Stimulated activated CD8-positive, alpha-beta memory T cell treated with anti-CD3 and anti-CD28 coated beads, Interleukin-12 subunit alpha, Interleukin-12 subunit beta, amount 100 ng/mL, for 1 hour (primary cell): ENCODE measurements at places on chromosomes 13 and 19.

GRCh38 chr19:38336638-38337359, 1.2 kb downstream of the CATSPERG start:
- DNase-seq: peak; percentile 92

DNA sequence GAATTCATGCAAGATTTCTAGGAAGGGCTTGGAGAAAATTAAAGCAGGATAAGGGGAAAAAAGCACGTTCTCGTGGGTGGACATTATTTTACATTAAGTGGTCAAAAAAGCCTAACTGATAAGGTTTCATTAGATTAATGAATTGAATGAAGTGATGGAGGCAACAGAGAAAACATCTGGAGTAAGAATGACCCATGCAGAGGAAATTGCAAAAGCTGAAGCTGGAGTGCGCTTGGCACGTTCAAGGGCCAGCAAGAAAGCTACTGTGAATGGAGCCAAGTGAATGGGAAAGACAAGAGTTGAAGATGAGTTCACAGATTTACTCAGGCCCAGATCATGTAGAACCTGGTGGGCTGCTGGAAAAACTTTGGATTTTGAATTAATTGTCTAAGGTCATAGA, 777.9 kb downstream of the DACH1 start:
- DNase-seq: no peak

GRCh38 chr19:12655546-12655945, 11.0 kb downstream of the MAN2B1 start:
- no peak for DNase-seq

DNA sequence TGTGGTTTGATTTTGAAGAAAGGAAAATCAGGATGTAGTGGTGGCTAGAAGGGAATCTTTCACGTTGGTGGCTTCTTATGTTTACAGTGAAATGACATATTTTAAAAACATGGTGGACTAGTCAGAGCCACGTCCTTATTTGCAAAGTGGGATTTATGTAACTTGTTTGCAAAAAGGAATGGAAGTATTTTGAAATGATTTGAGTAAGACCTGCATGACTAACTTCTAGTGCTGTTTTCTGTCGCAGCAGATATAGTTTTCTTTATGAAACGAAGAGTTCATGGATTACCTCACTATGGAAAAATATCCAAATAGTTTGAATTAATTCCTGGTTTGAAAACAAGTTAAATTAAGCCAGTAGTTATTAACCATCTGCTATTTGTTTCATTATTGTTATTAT, 476.5 kb downstream of the MYO16 start:
- DNase-seq: no peak

GRCh38 chr13:110366733-110367132, 59.6 kb downstream of the COL4A2 start:
- no peak for DNase-seq

GRCh38 chr19:35696835-35697234, 7.5 kb upstream of the ZBTB32 start:
- no peak for DNase-seq

GRCh38 chr13:90740099-90740498, 607.4 kb upstream of the MIR17HG start:
- no peak for DNase-seq

- DNase-seq: peak; percentile 98
These were observed at the start of gene ZNF765 for GRCh38 chr19:53394974-53395839. Gene ZNF765 (plus strand): TSS chr19:53395149. CDS start chr19:53398016, 2,867 bp downstream.

- no peak for DNase-seq
These were observed 16.3 kb downstream of the ZNF714 start for GRCh38 chr19:21098291-21098690.

DNA sequence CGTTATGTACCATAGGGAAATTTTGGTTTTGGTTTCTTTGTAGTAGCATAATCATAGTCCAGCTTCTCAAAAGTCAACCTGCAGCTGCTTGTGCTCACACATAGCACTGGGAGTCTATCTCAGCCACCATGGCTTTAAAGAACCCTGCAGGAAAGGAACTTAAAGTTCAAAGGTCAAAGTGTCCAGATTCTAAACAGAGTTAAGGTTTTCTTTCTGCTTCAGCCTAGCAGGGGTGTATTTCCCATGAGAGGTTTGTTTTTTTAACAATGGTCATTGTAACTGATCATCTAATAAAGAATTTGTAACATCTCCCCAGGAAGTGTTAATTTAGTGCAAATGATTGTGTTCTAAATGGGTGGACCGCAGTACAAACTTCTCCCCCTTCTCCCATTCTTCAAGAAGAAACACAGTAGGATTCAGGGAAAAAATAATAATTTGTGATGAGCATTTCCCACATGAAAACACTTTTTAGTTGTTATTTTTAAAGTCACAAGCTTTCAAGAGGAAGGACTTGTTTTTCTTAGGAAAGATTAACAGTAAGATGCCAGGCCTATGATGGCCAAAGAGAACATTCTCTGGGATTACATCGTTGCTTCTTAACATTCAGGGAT, 168.0 kb downstream of the EFNB2 start:
- DNase-seq: no peak

- no peak for DNase-seq
These were observed 394.3 kb upstream of the HTR2A start for GRCh38 chr13:47291107-47291656.

GRCh38 chr19:1350867-1351266, 32.8 kb upstream of the NDUFS7 start:
- DNase-seq: no peak

- no peak for DNase-seq
These were observed 27.4 kb downstream of the CD177 start for GRCh38 chr19:43380771-43381386.

DNA sequence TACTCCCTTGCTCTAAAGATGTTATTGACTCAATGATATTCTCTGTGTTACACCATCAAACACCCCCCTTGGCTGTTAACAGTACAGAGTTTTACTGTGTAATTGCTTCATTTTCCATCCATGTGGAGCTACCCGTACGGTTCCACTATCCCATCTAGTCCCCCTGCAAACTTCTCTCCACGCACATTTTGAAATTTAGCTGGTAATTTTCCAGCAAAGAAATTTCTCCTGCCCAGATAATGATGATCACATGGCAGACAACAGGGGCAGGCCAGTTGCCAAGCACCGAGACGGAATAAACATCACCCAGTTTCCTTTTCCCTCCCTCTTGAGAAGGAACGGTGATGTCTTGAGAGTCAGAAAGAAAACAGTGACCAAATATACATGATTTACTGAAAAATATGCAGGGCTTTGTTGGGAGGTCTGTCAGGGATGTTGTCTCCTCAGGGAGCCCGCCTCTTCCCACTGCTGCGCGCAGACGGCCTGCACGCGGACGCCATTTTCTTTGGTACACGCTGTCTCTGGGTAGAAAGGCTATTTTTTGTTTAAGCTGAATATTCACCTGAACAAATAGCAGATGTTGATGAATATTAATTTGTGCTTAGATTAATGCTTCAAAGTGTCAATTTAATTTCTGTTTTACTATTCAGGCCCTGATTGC, 109.9 kb downstream of the OLFM4 start:
- no peak for DNase-seq

DNA sequence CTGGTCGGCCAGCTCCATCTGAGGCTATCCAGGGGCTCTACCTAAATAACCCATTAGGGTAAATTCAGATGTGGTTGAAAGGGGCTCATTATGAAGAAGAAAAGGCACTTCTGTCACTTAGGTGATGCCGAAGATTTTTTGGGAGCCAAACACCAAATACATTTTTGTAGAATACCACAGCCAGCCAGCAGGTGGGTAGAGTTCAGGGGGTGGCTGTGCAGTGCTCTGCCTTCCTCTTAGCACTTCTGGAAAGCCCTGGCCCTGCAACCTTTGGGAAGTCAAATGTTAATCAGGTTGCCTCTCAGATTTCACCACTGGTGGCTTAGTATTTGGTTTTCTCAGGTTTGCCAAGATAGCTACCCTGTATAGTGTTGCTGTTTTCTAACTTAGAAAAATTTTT, 18.5 kb upstream of the GPR18 start:
- DNase-seq: no peak

- no peak for DNase-seq
These were observed 1025.3 kb downstream of the EFNB2 start for GRCh38 chr13:105509981-105510762.

DNA sequence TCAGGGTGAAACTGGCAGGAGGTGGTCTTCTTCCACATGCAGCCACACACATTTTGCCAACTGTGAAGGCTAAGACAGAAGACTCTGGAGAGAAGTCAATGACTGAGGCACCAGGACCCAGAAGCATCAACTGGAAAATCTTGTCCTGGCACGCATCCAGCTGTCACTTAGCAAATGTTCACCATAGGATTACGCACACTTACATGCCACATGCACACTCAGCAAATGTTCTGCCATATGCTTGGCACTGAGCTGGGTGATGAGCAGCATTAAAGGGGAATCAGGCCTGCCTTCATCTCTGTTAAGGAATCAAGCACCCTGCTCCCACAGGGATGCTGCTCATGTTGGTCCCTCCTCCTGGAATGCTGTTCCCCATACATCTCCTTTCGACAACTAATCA, 5.1 kb downstream of the ZNF599 start:
- no peak for DNase-seq

DNA sequence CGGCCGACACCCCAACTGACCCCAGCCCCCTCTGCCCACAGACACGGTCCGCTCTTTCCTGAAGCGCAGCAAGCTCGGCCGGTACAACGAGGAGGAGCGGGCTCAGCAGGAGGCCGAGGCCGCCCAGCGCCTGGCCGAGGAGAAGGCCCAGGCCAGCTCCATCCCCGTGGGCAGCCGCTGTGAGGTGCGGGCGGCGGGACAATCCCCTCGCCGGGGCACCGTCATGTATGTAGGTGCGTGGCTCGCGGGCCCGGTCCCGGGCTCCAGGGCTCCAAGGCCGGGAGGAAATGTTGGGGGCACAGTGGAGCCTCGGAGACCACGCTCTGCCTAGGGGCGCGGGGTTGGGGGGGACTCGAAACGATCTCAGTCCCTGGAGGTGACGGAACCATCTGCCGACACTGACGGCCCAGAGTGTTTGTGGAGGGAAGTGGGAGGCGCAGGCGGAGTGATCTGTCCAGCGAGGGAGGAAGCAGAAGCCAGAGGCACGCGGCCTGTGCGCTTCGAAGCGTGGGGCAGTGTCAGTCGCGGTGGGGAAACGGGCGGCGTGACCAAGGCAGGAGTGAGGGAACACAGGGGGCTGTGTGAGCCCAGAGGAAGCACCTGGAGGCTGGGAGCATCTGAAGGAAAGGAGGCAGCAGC, 6.3 kb downstream of the TBCB start:
- DNase-seq: no peak

DNA sequence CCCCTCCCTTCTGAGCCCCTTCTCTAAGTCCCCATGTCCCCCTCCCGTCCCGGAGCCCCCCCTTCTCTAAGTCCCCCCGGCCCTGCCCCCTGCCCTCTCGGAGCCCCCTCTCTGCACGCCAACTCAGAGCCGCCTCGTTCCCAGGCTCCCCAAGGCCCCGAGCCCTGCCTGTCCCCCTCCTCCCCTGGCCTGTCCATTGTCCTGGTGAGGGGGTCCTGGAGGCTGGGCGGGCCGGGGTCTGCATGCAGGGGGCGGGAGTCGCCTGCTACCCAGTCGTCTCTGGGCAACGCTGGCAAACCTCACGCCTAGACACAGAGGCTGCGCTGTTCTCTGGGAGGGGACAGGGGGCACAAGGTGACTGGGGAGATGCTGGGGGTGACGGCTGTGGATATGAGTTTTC, 39.2 kb upstream of the SEMA6B start:
- no peak for DNase-seq

DNA sequence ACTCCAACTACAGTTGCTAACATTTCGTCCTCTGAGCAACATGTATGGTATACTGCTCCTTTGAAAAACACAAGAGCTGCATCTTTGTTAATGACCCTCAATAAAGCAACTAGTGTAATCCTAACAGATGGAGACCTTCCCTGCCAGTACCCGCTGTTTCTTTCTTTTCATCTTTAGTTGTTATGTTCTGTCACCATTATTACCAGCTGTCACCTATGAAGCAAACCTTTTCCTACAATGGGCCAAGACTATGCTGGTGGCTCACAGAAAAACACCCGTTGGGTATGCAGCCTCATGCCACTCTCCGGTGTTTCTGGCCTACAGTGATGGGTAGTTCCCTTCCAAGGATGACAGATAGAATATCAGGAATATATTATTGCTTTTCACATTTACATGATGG, 29.7 kb upstream of the CYSLTR2 start:
- no peak for DNase-seq

GRCh38 chr13:75426421-75426820, 55.5 kb downstream of the TBC1D4 start:
- no peak for DNase-seq

- no peak for DNase-seq
These were observed 30.4 kb downstream of the ZNF536 start for GRCh38 chr19:30402436-30403202.

DNA sequence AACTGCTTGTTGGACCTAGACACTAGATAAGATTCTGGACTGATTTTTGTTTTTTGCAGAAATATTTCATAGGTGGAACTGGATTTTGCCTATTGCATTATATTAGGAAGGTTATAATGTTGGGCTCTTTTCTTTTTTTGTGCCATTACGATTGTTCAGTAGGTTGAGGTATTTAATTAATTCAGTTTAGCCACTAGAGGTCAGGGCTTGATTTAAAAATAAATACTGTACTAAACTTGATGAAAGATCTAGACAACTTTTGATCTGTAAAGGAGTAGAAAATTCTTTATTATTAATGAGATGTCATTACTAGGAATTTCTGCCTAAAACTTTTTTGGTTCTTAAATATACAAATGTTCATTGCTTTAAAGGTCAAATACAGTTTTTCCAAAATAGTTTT, 15.2 kb upstream of the SUPT20H start:
- DNase-seq: no peak

- DNase-seq: no peak
These were observed 32.2 kb upstream of the MBNL2 start for GRCh38 chr13:97189928-97190327.

DNA sequence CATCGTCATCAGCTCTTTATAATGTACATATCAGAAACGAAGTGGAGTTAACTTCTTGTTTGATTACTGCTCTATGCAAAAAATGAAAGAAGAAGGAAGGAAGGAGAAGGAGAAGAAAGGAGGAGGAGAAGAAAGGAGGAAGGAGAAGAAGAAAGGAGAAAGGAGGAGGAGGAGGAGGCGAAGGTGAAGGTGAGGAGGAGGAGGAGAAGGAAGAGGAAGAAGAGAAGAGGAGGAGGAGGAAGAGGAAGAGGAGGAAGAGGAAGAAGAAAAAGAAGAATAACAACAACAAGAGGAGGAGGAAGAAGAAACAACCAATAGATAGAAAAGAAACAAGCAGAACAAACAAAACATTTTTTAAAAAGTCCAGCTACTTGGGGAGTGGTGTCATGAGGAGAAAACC, 13.1 kb downstream of the NUFIP1 start:
- DNase-seq: no peak

DNA sequence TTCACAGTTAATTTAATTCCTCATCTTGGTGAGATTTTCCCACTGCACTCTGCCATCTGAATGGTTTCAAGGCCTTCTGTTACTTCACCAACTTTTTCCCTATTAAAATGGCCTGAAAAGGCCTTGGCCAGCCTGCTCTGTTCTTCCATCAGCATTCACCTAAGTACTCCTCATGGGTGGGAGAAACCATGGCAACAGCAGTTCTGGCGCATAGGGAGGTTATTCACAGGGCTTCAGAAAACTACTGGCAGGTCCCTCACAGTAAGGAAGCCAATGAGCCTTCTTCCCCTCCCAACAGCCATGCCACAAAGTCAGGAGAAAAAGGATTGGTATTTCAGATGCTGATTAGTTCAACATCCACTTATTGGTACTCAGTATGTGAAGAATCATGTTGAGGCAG, 17.2 kb upstream of the GJB2 start:
- no peak for DNase-seq
